CD4-positive, alpha-beta T cell treated with Interleukin-4 for 1 hour (primary cell): ENCODE measurements at places on chromosomes 16 and 17.
A peak's percentile ranks its signal among the peaks of the same experiment; 100 is the strongest.

GRCh38 chr16:74896389-74897370, 88.2 kb downstream of the WDR59 start:
- DNase-seq: no peak

GRCh38 chr17:27654654-27655524, 23.9 kb downstream of the LGALS9 start:
- peak; percentile 62 for DNase-seq

- DNase-seq: no peak
Measured at GRCh38 chr16:19165101-19165500, 2.9 kb upstream of the SYT17 start.

- DNase-seq: peak; percentile 79
Measured at GRCh38 chr17:78112518-78113471, 15.8 kb downstream of the TMC6 start.

GRCh38 chr16:966035-966434, 4.7 kb downstream of the LMF1 start:
- no peak for DNase-seq

DNA sequence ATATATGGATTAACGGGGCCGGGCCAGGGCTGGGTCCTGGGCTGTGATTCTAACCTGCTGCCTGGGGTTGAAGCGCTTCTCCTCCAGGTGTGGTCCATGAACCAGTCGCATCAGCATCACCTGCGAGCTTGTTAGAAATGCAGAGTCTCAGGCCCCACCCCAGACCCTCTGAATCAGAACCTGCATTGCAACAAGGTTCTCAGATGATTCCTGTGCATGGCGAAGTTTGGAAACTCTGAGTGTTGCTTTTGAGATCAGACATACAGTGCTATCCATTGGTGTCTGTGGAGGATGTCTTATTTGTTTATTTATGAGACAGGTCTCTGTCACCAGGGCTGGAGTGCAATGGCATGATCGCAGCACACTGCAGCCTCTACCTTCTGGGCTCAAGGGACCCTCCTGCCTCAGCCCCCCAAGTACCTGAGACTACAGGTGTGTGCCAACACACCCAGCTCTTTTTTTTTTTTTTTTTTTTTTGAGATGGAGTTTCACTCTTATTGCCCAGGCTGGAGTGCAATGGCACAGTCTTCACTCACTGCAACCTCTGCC, 99.8 kb downstream of the PITPNC1 start:
- DNase-seq: no peak

DNA sequence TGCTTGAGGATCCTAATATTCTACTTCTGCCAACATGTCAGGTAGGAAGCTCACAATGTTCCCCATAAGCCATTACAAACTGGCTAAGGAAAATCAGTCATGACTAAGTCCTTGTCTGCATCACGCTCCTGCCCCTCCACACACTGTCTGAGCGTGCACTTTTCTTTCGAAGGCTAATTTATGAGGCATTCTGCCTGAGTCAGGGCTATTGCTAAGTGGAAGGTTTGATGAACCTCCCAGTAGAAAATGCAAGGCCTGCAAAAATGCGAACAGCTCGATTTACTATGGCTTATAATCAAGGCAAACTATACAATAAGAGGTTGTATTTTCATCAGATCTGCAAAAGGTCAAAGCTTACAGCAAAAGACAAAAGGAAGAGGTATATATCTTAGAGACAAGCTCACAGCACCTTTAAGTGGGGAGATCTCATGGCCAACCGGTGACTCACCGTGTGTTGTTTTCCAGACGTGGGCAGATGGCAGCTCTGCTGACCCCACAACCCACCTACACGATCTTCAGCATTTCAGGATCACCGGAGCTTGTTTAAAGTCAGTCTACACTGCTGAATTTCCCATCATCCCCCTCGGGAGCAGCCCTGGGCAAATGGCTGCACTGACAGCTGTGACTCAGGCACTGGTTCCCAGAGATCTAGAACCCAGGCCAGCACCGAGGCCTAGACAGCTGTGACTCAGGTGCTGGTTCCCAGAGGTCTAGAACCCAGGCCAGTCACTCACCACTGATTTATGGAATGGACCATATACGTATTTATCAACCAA, 26.1 kb downstream of the MEAK7 start:
- no peak for DNase-seq

- DNase-seq: no peak
Measured at GRCh38 chr16:54143934-54144571, 142.5 kb downstream of the IRX3 start.

- DNase-seq: no peak
Measured at GRCh38 chr17:20084621-20085282, 75.6 kb downstream of the SPECC1 start.

- no peak for DNase-seq
Measured at GRCh38 chr17:61076621-61077031, 323.0 kb upstream of the TBX2 start.

GRCh38 chr16:49952386-49952785, 72.6 kb upstream of the CNEP1R1 start:
- DNase-seq: no peak

- no peak for DNase-seq
Measured at GRCh38 chr17:73324160-73324475, 12.3 kb upstream of the CDC42EP4 start.

- DNase-seq: no peak
Measured at GRCh38 chr16:88782454-88783390, 2.3 kb downstream of the PIEZO1 start.

GRCh38 chr16:15648135-15648730, 1.8 kb upstream of the NDE1 start:
- no peak for DNase-seq

- no peak for DNase-seq
Measured at GRCh38 chr16:65510241-65510640, 388.4 kb upstream of the CDH11 start.

DNA sequence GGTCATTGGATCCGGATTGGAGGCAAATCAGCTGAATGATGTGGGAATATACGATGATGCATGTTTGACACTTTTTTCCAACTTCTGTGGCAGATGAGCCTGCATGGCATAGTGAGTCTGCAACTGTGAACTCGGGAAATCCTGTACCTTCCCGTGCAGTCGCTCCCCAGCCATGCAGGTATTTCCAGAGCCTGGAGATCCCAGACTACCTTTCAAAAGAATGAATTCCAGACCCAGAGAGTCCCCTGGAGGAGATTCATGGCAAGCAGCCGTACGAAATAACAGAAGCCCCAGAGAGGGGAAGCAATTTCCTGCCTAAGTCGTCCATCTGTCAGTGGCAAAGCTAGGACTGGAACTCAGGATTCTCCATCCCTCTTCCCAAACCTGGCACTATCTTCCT, 75.7 kb upstream of the FAM20A start:
- DNase-seq: no peak

GRCh38 chr17:63523253-63523855, at the start of gene KCNH6:
Gene KCNH6, plus strand, starts transcription at chr17:63523358. Its CDS starts 56 bp downstream, at chr17:63523414.
- no peak for DNase-seq

DNA sequence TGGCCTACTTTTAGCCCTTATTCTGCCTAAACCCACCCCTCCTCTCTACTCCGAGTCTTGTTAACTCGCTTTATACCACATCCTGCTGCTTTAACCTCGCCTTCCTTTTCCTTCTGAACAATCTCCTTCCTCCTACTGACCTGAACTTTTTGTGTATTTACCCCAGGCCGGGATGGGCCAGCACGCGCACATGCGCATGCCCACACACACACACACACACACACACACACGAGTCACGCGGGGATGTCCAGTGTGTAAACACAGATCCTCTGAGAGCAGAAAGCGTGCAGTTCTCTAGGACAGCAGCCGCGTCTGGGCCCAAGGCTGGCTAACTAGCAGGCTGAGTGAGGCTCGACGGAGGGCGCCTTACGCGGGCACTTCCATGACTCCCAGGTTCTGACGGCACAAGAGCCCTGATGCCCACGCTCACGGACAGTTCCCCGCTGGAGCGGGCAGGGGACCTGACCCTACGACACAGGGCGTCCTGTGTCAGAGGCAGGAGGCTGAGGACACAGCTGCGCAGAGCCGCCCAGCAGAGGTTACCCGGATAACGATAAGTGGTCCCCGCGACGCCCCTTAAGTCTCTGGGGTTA, 610 bp downstream of the PIK3R5 start:
- DNase-seq: peak; percentile 65

DNA sequence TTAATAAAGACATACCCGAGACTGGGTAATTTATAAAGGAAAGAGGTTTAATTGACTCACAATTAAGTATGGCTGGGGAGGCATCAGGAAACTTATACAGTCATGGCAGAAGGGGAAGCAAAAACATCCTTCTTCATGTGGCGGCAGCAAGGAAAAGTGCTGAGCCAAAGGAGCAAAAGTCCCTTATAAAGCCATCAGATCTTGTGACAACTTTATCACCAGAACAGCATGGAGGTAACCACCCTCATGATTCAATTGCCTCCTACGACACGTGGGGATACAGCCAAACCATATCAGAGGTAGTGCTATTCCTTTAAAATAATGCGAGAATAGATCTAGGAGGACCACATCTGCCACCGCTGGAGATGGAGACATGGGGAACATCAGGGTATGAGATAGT, 9.0 kb downstream of the C16orf54 start:
- DNase-seq: no peak

- no peak for DNase-seq
Measured at GRCh38 chr17:38890410-38890746, 20.5 kb downstream of the LASP1 start.

- no peak for DNase-seq
Measured at GRCh38 chr17:12301551-12301950, 280.9 kb downstream of the MAP2K4 start.

GRCh38 chr17:1029196-1029921, 32.4 kb downstream of the TIMM22 start:
- DNase-seq: no peak

DNA sequence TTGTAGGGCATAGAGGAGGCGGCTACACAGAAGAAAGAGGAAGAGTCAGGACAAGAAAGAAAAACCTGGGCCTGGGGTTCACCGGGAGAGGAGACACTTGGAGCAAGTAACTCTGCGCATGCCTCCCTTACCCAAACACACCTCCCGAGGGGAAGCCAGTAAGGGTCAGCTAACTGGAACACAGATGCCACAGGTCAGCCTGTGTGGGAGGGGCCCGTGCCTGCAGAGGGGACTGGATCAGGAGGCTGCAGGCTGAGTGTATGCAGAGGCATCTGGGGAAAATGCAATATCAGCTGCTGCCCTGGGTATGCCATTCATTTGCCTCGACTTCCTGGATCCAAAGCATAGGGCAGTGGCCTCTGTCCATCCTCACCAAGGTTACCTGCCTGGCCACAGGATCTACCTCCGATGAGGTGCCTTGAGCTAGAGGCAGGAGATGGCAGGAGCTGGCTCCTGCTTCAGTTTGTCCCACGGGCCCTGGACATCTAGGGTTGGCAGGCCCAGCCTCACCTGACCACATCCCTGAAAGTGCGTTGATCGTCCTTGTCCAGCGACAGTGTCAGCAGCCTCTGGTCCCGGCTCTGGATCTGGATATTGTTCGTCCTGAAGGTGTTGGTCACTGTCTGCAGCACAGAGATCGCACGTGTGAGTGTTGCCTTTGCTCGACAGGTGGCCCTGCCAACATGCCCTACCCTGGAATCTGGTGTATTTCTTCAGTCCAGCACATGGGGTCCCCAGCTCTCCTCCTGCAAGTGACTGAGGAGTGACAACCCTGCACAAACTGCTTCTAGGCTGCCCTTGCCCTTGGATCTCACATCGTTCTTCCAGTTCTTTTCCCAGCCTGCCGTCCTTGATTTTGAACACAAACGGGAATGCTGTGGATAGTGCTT, 4.6 kb upstream of the MFSD6L start:
- DNase-seq: no peak

DNA sequence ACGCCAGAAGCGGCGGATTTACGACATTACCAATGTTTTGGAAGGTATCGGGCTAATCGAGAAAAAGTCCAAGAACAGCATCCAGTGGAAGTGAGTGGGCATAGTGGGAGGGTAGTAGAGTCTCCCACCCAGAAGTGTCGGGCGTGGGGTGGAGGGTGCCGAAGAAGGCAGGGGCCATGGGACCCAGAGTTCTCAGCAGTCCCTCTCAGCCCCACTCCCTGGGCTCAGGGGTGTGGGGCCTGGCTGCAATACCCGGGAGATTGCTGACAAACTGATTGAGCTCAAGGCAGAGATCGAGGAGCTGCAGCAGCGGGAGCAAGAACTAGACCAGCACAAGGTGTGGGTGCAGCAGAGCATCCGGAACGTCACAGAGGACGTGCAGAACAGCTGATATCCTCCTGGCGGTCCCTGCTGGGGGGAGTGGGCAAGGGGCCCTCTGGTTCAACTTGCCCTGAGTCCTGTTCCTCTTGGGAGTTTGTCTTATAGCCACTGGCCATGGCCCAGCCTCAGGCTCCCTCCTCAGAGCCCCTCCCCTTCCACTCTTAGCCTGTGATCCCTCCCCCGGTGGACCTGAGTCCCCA, 916 bp downstream of the E2F4 start:
- DNase-seq: no peak

DNA sequence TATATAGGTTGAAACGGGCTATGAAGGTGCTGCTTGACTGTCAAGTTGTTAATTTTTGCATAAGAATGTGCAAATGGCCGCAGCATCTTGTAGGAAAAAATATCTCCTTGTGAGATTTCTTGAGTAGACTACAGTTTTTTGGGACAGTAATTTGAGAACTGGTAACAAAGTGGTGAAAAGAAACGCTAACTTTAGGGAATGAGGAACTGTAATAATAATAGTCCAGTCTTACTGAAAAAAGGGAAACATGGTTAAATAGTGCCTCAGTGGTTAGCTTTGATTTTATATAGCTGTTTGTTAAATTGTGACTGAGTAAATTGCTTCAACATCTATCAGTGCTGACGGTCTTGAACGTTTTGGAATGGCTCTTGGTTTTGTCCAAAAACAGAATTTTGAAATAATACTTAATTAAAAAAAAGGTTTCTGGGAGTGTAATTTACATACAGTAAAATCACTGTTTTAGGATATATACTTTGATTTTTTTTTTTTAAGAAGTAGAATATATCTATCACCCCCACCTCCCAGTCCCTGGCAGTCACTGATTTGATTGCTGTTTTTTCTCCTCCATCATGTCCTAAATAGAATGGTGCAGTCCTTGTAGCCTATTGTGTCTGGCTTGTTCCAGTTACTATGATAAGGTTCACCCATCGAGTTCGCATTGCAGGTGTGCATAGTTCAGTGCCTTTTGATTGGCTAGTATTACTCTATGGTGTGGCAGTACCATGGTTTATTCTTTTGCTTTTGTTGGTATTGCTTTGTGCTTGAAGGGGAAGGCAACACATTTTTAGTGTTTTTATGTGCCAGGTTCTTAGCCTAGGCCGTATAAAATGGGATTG, 2.8 kb downstream of the HAPSTR1 start:
- no peak for DNase-seq
